ENCODE measurements at places on chromosomes 11 and 22.
A peak's percentile ranks its signal among the peaks of the same experiment; 100 is the strongest.

GRCh38 chr11:65551572-65552387 lies 6.4 kb downstream of the LTBP3 start:
- DNase-seq, result no peak

- no peak for DNase-seq
Observed at GRCh38 chr11:106983991-106984390, 34.3 kb downstream of the GUCY1A2 start.

- DNase-seq, result no peak
Observed at GRCh38 chr11:44746894-44747293, 20.1 kb downstream of the TSPAN18 start.

DNA sequence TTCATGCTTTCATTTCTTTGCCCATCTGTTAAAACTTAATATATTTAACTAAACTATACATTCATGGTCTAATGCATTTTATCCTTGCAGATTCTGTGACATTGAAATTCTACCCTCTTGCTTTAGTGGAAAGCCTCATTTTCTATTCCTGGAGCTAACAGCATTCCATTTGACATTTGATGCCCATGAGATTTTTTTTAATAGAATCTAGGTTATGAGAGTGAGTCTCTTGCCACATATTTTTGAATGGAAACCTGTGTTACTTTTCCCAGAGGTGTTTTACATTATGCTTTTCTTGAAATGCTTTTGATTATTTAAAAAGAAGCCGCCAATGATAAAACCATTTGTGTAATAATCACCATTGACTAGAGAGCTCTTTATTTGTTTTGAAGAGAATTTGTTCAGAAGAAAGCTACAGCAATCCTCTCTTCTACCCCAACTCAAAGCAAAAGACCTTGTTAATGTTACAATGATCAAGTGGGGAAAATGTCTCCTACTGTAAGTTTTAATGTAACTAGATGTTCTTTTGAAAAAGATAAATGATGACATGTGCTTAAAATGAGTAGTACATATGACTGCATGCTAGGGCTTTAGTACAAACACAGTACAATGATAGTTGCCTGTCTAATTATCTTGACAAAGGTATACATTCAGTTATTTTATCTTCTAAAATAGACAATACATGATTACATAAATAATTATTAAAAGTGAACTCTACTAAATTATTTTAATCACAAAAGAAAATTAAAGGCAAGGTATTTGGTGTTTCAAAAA lies 67.3 kb downstream of the GAS2 start:
- no peak for DNase-seq

- DNase-seq, result no peak
Observed at GRCh38 chr11:3615998-3616397, 25.8 kb downstream of the ART5 start.

DNA sequence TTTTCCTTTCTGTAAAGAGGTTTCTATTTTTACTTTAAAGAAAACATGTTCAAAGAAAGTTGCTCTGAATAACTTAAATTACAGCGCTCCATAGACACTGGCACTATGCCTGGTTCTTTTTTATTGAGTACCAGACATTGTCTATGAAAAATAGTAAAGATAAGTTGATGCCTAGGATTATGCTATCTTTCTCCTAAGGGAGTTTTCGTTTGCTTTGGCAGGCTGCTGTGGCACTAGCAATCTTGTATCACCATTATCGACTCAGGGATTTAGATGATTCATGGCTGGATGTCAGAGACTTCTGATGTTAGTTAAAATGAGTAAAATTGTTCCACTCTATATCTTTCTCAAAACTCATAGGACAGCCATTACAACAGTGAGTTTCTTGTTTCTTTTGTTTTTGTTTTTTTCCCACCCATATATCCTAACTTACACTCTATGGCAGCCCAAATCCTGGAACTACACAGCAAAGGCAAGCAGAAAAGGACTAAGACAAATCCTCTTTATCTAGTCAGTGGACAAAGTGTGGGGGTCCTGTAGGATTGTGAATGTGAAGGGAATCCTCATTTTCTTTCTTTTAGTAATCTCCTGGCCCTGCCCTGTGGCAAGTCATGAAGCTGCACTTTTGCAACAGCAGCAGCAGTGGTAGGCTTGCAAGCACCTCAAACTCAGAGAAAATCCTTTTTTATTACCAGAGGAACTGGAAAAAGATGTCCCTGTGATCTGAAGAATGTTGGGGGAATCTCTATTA lies 20.7 kb downstream of the SLN start:
- no peak for DNase-seq

DNA sequence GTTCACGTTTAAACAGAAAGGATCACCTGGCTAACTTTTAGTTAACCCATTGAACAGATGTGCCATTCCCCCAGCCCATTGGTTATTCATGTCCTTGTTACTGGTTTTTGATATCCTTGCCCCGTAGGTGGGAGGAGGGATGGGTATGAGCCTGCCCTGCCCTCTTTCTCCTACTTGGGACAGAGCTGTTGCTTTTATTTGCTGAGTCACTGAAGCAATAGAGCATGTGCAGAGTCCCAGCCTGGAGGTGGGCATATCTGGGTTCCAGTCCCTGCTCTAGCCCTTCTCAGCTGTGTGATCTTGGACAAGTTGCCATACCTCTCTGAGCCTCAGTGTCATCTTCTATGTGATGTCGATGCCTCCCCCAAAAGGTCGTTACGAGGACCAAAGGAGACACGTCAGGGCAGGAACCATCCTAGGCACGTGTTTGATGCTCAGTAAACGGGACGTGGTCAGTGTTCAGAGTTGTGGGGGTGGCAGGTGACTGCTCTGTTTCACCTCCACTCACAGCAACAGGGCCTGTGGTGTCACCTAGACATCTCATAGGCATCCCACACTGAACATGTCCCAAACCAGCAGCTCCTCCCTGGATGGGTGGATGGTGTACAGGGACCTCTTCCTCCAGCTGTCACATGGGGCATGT lies 61.0 kb downstream of the BMAL1 start:
- peak; percentile 34 for DNase-seq

- DNase-seq, result no peak
Observed at GRCh38 chr11:43874738-43875137, 5.9 kb upstream of the ALKBH3 start.

DNA sequence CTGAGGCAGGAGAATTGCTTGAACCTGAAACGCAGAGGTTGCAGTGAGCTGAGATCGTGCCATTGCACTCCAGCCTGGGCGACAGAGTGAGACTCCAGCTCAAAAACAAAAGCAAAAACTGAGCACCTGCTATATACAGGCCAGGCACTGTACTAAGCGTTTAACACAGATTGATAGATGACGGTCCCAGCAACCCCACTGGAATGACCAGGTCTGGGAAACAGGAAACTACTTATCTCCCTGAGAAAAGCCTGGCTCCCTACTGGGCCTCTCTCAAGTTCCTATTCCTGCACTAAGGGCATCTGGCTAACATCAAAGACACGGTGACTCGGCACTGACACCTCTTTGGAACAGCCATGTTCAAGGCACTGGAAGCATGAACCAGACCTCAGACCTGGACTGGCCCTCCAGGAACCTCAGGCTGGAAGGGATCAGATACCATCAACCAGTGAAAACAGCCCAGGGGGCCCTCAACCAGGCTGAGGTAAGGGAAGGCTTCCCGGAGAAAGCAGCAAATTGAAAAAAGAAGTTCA lies 16.6 kb downstream of the ARAP1 start:
- DNase-seq, result no peak

Measured in AG09319 (cell line).